NCI-H1048 (cell line): ENCODE measurements at places on chromosomes 16 and 17.

GRCh38 chr16:59440502-59440901 lies 706.4 kb upstream of the GOT2 start:
- no peak for DNase-seq

GRCh38 chr17:72947475-72947874 lies 145.0 kb downstream of the SLC39A11 start:
- DNase-seq = no peak

GRCh38 chr17:78819806-78820792 lies 20.5 kb downstream of the USP36 start:
- DNase-seq = no peak

DNA sequence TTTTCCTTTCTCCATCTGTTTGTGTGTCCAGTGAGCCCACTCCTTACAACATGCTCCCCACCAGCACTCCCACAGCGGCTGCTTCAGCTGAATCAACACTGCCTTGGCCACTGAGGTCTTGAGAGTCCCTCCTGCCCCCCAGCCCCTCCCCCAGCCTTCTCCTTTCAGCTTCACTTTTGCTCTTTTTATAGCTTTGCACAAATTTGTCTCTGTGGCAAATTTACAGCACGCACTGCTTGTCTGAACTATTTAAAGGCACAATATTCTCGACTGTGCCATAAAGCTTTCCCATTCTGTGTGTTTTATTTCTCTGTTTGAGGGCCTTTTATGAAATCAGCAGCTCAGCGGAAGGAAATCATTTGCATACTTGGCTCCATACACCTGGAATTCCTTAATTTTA lies 579.3 kb downstream of the TOX3 start:
- no peak for DNase-seq

DNA sequence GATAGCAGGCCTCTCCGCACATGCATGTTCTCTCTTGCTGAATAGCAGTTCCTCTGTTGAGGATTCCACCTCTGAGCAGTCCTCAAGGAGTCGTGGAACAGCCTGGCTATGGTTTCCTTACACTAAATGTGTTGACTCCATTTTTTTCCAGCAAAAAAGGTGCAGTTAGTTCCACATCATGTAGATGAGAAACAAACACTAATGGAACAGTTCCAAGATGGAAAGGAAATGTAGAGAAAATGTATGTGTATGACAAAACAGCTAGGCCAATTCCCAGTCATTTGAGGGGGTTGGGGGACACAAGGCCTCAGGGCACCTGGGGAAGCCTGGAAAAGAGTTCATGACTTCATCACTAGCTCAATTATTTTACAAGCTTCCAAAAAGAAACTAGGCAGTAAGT lies 90.0 kb downstream of the CFDP1 start:
- DNase-seq = no peak

DNA sequence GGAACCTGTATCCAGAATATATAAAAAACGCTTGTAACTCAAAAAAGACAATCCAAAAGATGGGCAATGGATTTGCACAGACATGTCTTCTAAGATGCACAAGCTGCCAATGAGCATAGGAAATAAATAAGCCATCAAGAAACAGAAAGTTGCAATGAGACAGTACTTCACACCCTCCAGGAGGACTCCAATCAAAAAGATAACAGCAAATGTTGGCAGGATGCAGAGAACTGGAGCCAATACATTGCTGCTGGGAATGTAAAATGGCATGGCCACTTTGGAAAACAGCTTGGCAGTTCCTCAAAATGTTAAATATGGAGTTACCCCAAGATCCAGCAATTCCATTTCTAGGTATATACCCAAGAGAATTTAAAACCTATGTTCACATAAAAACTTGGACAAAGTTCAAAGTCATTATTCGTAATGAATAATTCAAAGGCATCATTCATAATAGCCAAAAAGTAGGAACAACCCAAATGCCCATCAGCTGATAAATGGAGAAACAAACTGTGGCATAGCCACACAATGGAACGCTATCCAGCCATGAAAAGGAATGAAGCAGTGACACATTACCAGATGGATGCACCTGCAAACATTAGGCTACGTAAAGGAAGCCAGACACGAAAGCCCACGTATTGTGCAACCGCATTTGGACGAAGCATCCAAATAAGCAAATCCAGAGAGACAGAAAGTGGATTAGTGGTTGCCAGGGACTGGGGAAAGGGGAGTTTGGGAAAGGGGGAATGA lies 25.6 kb downstream of the GGA2 start:
- no peak for DNase-seq

GRCh38 chr17:78144147-78144719 lies 2.0 kb upstream of the C17orf99 start:
- no peak for DNase-seq

GRCh38 chr17:72233986-72234385 lies 113.2 kb downstream of the SOX9 start:
- DNase-seq = no peak

DNA sequence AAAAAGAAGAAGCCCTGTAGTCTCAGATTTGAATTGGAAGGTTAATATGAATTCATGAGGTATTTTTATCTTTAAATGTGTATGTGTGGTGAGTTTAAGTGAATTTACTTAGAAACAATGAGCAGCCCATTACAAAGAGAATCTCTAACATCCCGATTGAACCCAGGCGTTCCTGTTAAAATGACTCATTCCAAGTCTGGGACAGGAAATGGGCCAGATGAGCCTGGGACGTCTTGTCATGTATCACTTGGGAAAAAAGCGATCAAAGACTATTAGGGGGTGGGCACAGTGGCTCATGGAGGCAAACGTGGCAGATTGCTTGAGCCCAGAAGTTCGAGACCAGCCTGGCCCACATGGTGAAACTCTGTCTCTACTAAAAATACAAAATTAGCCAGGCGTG lies 81.6 kb downstream of the SEC14L1 start:
- DNase-seq = no peak

DNA sequence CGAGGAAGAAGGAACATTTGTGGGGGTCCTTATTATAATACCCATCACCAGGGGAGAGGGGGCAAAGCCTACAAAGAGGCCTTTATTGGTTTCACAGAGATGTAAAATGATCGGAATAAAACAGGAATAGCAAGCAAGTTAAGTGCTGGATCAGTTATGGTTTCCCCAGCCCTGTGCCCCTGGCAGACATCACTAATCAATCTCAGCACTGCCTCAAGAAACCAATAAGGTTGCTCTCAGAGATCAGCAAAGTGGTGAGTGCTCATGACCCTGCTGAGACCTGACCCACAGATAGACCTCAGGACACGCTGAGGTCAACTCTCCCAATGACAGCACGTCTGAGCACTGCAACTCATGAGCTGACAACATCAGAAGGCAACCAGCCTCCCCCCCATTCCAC lies 66.3 kb downstream of the ZNF423 start:
- DNase-seq = no peak

GRCh38 chr16:68031951-68032350 lies 8.9 kb downstream of the DUS2 start:
- DNase-seq = no peak

GRCh38 chr16:87126403-87127025 lies 190.7 kb downstream of the C16orf95 start:
- no peak for DNase-seq

- DNase-seq = no peak
Observed at GRCh38 chr16:54049591-54050458, 236.8 kb downstream of the IRX3 start.

DNA sequence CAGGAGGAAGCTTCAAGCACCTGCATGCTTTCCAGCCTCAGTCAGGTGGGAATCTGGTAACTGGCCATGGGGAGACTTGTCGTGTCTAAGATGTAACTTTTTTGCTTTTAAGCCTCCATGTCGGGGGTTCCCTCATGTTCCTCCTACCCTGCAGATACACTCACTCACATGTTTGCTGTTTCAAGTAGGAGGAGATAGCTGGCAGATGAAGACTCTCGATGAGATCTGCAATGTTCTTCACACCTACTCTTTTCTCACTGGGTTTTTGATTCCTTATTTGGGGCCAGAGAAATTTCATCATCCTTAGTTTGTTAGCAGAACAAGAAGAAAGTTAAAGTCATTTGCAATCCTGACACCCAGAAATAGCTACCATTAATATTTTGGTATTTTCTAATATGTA lies 24.7 kb downstream of the UTP4 start:
- no peak for DNase-seq

DNA sequence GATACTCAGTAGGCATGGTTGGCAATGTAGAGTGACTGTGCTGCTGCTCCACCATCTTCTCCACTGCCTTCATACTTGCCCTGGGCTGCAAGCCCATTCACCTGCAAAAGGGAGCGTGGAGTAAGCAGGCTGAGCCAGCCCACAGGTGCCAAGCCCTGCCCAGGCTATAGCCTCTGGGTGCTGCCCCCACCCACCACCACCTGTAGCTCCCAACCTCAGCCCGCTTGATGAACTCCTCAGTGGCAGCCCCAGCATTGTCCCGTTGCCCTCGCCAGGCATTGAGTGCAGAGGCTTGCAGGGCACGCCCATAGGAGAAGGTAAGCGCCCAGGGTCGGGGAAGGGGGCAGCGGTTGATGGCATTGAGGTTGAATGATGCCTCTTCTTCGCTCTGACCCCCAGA lies 2.2 kb upstream of the PIGS start:
- no peak for DNase-seq

DNA sequence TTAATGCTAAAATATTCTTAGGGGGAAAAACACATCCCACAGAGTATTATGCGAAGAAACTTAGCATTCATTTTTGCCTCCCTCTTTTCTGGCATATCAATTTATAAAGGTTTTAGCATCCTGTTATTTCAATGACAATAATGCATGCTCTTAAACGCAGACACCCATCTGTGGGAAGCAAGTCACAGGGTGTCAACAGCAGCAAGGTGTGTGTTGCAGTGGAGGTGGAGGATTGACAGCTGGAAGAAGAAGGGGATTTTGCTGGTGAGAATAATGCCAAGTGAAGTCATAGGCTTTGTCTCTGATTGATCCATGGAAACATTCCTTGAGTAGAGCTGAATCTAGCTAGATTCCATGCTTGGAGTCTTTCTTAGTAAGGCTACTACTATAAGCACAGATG lies 498.1 kb downstream of the NPIPA7 start:
- no peak for DNase-seq

GRCh38 chr16:19479302-19479721 lies 42.6 kb downstream of the GDE1 start:
- DNase-seq = no peak

GRCh38 chr16:78303946-78304345 lies 204.5 kb downstream of the WWOX start:
- DNase-seq = no peak

DNA sequence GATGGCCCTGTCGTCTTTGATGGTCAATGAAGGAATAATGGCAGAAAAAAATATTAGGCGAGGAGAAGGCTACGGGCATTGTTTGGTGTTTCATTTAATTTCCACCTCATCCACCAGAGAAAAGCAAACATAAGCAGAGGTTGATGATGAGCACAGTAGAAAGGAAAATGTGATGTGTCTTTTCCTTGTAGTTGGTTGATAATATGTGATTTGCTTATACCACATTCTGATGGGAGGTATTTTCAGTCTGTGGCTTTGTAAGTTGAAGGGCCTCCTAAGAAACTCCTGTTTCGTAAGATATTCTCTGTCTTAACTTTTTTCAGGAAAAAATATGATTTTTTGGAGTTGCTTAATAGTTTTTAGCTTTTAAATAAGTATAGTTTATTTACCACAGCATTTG lies 215.7 kb downstream of the PRKCA start:
- no peak for DNase-seq

DNA sequence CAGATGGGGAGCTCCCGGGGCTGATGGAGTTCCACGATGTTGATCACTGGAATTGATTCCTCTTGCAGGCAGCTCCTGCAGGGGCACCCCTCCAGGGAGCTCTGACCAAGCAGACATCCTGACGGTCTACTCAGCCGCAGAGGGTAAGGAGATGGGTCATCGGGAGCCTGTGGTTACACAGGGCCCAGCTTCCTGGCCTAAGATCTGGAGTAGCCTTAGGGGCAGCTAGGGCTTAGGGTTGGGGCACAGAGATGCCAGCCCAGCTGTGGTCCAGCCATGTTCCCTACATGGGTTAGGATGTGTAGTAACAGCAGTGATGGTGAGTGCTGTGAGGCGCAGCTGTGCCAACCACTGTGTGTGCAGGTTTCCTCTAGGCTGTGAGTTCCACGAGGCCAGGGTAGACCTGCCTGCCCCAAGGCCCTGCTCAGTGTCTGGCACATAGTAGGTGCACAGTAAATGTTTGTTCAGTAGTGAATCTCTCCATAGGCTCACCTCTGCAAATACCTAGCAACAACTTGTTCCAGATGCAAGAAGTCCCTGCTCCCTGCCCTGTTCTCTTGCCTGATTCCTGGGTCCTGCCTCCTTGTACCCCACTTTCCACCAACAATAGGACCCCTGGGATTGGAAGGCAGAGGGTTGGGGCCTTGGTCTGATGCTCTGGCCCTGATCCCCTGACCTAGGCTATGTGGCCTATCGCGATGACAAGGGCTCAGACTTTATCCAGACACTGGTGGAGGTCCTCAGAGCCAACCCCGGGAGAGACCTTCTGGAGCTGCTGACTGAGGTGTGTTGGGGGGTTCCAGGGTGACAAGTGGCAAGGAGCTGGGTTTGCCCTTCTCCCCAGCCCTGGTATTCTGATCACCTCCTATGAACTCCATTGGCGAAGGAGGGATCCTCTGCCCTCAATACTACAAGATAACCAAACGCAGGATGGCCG lies 13.7 kb downstream of the ZNF213 start:
- DNase-seq = no peak

DNA sequence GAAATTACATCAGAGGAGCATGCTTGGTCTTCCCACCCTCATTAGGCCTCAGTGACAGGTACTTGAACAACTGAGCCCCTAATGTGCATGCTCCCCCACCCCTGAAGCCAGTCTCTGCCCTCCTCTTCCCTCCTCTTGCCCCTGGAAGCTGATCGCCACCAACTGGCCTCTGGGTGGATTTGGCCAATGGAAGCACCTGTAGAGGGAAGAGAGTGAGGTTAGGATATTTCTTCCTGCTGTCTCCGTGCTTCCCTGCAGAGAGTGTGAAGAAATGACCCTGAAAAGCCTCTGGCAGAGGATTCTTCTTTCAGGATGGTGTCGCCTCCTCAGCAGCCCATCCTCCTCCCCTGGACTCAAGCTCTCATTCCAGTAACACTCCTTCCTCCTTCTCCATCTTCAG lies 5.9 kb upstream of the CBLN1 start:
- no peak for DNase-seq

DNA sequence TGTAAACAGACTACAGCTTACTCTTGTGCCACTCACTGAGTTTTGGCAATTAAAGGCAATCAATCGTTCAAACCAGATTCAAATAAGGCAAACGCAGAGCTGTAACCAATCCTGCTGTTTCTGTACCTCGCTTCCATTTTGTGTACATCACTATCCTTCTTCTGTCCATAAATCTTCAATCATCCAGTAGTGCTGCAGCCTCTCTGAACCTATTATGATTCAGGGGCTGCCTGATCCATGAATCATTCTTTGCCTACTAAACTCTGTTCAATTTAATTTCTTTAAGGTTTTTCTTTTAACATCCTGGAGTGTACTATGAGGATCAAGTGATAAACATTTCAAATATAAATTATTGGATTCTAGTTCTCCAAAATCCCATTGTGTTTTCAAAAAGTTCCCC lies 93.9 kb downstream of the CEP112 start:
- no peak for DNase-seq
